ENCODE measurements at places on chromosomes 2 and 18.
A peak's percentile ranks its signal among the peaks of the same experiment; 100 is the strongest.

GRCh38 chr18:50642439-50642838 is 82.6 kb downstream of the MAPK4 start:
- no peak for DNase-seq

- DNase-seq = no peak
Measured at GRCh38 chr2:173311844-173312606, 42.6 kb upstream of the CDCA7 start.

- DNase-seq = peak; percentile 62
Measured at GRCh38 chr2:100941646-100942240, 60.3 kb upstream of the RPL31 start.

GRCh38 chr2:85423525-85423924 is 5.0 kb downstream of the SH2D6 start:
- DNase-seq = no peak

DNA sequence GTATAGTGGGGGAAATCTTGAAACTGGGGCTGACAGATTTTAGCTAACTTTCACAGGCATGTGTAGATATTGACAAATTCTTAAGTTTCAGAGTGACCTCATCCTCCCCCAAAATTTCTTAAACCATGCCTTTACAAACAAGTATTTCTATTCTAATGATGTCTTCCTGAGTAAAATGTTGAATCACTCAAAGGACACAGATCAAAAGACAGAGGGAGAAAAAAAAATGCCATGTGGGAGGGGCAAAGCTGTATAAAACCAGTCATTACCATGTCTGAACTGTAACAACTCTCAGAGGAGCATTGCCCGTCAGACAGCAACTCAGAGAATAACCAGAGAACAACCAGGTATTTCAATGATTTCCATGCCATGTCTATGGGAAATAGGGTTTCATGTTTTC is at the start of gene SERPINB2:
TSS of gene SERPINB2 (plus strand) at position 282 of the 400 bp plus-strand sequence. CDS start 3,740 bp downstream, outside the sequence.
- DNase-seq = no peak

- no peak for DNase-seq
Measured at GRCh38 chr2:10614939-10615338, 74.8 kb downstream of the NOL10 start.

All from astrocyte of the hippocampus (primary cell).